ENCODE measurements at places on chromosomes 6 and 20. TPM values are rescaled to one million over a fixed set of nuclear protein-coding genes. Genes with fewer than 3 reads are reported as not detected.

Gene FERMT1
- 1.5 TPM for total RNA-seq

Gene VSTM2L
- total RNA-seq, result 0.78 TPM

Gene EPPIN
- total RNA-seq, result not detected

Gene GTF2H4
- total RNA-seq, result 37.0 TPM

Gene GDAP1L1
- not detected for total RNA-seq

Gene SH3BGRL2
- 23.7 TPM for total RNA-seq

Gene PSMA7
- total RNA-seq, result 176 TPM

Gene TMEM151B
- not detected for total RNA-seq

Gene GPR6
- total RNA-seq, result not detected

Gene GJA10
- not detected for total RNA-seq

Gene SPACA1
- total RNA-seq, result not detected
